ENCODE measurements at places on chromosomes 4 and X.

DNA sequence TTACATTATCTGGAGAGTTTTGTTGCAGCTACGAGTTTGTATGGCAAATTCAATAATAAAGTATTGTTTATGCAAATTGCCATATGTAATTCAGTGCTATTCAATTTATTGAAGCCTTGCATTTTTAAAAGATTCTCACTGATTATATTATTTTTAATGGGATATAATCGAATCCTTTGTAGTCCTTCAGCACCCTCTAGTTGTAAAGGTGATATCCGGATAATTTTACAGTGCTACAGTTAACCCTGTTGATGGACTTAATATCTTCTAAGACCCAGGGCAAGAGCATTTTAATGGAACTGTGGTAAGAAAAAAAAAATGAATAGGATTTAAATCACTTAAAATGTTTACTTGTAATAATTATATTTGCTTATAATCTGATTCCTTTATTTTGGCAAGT lies 48.5 kb upstream of the GRIA2 start:
- no peak for DNase-seq

- DNase-seq, result no peak
Observed at GRCh38 chr4:99383833-99384392, 31.4 kb upstream of the ADH1C start.

DNA sequence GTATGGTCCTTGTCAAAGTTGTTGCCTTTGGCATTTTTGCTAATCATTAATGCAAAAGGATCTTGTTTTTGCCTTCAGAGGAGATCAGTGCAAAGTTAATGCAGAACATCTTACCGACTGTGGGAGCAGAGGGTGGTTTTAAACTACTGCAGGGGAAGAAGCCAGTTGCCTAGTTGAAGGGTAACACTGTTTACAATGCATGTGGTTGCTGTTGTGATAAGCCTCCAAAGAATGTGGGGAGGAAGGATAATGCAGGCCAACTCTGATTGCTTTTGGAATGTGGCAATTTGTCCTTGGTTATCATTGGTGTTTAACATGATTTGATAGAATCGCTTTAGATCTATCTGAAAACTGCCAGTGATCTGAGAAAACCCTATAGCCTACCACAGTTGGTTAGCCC lies 204.3 kb upstream of the TLL1 start:
- DNase-seq, result no peak

DNA sequence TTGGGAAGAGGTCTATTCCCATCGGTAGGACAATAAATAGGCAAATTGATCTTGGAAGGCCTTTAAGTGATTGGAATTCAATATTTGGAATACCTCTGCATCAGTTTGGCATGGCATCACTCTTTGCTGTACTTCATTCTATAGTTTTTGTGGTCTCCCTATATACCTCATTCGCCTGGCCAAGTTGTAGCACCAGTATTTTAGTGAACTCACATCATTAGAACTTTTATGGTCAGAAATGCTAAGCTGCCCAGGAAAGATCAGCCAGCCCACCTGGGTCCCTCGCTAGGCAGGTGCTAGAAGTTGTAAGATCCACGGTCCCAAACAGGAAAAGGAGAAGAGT lies 40.3 kb downstream of the ZCCHC13 start:
- no peak for DNase-seq

DNA sequence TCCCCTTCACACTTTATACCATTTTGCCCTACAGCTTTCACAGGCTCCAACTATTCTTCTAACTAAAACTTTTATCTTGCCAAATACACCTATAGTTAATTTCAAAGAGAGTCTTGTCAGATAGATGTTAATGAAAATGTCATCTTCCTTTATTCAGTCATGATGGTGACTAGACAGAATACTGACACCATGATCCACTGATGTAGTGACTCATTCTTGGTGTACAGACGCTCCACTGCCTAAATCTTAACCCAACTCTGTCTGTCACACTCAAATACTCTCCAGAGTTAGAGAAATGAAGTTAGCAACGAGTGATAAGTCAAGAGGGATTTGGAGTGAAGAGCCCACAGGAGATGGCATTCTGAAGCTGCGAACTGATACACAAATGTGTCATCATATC lies 32.1 kb upstream of the HDAC8 start:
- DNase-seq, result no peak

GRCh38 chr4:77185686-77186085 lies 28.7 kb downstream of the CCNG2 start:
- no peak for DNase-seq
